ENCODE measurements at places on chromosomes 1 and 21.

DNA sequence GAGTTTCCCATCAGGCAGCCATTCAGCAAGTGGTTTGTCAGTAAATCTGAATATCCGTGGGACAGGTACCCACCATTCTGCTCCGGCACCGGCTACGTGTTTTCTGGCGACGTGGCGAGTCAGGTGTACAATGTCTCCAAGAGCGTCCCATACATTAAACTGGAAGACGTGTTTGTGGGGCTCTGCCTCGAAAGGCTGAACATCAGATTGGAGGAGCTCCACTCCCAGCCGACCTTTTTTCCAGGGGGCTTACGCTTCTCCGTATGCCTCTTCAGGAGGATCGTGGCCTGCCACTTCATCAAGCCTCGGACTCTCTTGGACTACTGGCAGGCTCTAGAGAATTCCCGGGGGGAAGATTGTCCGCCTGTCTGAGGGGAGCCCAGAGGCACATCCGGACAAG is 48.4 kb downstream of the B3GALT5 start:
- no peak for DNase-seq

DNA sequence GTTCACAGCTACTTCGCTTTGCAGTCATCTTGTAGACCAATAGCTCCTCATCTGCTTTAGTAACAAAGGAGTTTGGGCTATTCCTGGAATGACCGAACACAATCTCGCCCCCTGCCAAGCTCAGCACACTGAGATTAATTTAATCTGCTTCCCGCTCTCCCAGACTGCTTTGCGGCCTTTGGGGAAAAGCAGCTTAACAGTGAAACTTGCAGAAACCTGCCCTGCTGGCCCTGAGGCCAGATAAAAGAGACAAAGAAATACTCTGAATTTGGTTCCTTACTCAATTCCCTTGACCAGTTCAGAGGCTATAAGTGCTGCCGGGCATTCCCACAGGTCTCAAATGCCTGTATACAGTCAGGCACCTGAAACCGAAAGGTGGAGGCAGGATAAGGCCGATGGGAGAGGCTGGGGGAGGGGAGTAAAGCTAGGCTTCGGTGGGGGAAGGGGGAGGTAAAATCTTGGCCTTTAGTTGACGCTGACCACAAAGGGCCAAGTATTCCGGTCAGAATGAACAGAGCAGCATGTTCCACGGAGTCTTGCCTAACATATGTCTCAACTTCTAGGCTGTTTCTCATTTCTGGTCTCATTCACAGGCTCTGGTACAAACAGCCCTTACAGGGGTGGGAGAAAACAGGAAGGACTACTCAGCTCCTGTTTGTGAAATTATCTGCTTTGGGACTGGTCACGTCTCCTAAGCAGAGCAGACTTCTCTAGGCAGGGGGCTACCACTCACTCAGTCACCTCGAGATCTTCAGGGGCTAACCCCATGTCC is 17.7 kb upstream of the A3GALT2 start:
- no peak for DNase-seq

- no peak for DNase-seq
Measured at GRCh38 chr1:161849518-161849917, 83.4 kb downstream of the ATF6 start.

DNA sequence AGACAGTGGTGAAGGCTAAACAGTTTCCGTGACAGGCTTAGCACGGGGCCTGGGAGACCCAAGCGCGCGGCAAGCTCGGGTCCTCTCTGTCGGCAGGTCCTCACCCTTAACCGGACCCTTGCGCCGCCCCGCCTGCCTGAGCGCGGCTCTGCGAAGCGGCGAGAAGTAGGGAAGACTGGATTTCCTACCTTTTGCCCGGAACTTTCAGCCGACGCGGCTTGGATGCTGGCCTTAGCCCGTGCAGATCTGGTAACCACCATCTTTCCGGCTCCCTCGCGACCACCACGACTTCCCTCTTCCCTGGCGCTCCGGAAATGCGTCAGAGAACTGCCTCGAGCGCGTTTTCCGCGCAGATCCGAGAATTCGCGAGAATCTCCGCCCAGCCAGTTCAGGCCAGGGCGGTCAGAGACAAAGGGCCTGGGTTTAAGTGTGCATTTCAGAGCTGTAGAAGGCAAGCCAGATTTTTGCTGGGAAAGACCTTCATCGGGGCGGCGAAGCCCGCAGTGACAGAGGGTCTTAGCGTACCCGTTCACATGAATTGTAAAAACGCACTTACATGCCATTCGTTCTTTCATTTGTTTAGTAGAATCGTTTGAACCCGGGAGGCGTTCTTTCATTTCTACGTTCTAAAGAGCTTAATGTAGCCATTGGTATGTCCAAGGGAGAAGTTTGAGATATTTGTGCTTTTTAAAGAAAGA is at the start of gene DNTTIP2:
DNTTIP2 (minus strand) TSS at position 318 of the 698 bp plus-strand sequence; CDS start at position 260, 58 bp downstream.
- DNase-seq: peak; percentile 75

- no peak for DNase-seq
Measured at GRCh38 chr1:245715970-245716369, 561.2 kb downstream of the KIF26B start.

DNA sequence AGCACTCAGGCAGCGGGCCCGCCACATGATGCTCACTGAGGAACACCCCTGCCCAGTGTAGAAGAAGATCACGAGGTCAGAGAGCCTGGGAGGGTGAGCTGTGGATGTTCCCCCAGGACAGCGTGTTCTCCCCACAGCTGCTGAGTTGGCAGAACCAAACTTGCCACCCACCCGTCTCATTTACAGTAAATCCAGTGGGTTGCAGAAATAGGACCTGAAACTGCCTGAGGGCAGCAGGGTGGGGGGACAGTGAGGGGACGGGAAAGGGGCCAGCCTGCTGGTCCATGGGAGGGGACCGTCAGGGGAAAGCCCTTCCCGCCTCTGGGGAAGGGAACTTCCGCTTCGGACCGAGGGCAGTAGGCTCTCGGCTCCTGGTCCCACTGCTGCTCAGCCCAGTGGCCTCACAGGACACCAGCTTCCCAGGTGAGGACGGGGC is at the start of gene C1QB:
C1QB (plus strand) TSS at position 356 of the 436 bp plus-strand sequence. CDS start 6,227 bp downstream, outside the sequence.
- DNase-seq: no peak

DNA sequence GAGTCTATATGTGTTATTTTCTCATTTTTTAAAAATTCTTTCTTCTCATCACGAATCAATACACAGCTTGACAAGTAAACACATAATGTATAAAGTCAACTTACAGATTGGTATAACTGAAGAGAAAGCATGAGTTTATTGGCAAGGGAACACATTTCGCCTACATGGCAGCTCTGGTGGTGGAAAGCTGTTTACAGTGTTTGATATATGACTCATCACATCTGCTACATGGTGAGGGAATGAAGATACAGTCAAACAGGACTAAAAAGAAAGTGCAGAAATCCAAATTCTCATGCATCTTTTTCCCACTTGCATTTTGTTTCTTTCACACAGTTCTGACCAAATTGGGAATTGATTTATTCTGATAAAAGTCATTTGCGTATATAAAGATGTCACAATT is 122.2 kb upstream of the ADGRL4 start:
- no peak for DNase-seq

- DNase-seq: no peak
Measured at GRCh38 chr1:63916485-63917360, 142.9 kb downstream of the ROR1 start.

- no peak for DNase-seq
Measured at GRCh38 chr1:34013958-34014737, 150.3 kb downstream of the HMGB4 start.

DNA sequence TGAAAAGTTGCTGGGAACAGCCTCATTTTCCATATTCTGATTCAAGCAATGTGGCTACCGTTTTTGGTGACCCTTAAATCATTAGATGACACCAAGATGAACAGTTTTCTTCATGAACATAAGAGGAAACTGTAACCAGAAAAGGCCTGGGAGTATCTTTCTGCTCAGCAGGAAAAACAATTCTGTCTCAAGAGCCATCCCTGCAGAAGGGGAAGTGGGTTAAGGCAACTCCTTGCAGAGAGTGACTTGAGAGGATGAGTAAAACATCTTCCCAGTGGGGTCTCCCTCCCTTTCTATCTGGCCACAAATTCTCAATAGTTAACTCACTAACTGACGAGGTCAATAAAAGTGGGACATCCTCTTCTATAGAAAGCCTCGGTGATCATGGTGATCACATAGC is 187.6 kb upstream of the NRIP1 start:
- peak; percentile 23 for DNase-seq

Measured in bone marrow (tissue), 2 donors.